ENCODE measurements at places on chromosomes 3 and 15. TPM values are rescaled to one million over a fixed set of nuclear protein-coding genes. Genes with fewer than 3 reads are reported as not detected.

Gene COL7A1
- total RNA-seq, result 1.9 TPM

Gene KIF23
- 64.7 TPM for total RNA-seq

Gene GOLGA8M
- 1.6 TPM for total RNA-seq

Gene FRMD5
- 18.2 TPM for total RNA-seq

Gene DNAJB8
- not detected for total RNA-seq

Gene FES
- total RNA-seq, result 58.1 TPM

Gene KIF15
- 21.6 TPM for total RNA-seq
